NCI-H2029 (cell line): ENCODE measurements at places on chromosomes 12 and 14.

GRCh38 chr14:104333646-104334423 is 195.4 kb downstream of the KIF26A start:
- no peak for DNase-seq

- DNase-seq = no peak
Observed at GRCh38 chr14:77076113-77076631, 21.9 kb upstream of the CIPC start.

DNA sequence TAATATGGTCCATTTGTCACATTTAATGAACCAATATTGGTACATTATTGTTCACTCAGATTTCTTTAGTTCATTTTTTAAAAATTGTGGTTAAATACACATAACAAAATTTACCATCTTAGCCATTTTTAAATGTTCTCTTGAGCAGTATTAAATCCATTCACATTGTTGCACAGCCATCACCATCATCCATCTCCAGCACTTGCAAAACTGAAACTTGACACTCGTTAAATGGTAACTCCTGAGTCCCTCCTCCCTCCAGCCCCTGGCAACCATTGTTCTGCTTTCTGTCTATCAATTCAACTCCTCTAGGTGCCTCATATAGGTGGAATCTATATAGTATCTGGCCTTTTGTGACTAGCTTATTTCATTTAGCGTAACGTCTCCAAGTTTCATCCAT is 86.4 kb downstream of the ACACB start:
- no peak for DNase-seq

GRCh38 chr12:78802593-78802992 is 62.0 kb upstream of the SYT1 start:
- no peak for DNase-seq

DNA sequence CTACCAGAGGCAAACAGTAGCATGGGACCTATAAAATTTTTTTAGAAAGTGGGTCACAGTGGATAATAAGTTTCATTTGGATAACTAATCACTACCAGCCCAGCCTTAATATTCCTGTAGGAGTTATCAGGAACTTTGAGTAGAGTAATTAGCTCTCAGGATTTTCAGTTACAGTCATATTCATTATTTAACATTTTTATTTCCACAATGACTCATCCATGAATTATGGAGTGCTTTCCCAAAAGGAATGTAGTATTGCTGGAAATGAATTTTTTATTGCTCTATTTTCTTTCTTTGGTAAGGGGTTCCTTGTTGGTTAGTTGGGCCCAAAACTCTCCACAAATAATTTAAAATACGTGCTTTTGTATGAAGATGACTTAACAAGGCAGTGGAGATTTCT is 53.7 kb downstream of the ERC1 start:
- no peak for DNase-seq

- no peak for DNase-seq
Observed at GRCh38 chr12:64456119-64456518, 4.2 kb downstream of the TBK1 start.

DNA sequence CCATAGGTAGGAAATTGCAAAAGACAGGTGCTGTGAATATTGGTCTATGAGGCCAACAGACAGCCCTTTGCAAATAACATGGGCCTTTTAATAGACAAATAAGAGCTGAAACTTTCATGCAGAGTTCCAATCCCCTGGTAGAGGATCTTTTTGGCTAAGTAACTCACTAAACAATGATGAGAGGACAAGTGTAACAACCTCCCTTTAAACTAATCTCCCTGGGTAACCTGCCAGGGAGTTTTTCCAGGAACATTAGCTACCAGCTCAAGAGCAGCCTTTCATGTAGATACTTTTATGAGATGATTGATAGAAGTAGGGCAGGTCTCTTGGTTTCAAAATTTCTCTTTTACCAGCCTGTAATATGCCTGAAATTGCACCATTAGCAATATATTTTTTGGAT is 13.8 kb upstream of the CACNA1C start:
- DNase-seq = no peak

GRCh38 chr12:51118706-51119105 is 35.3 kb upstream of the CSRNP2 start:
- DNase-seq = no peak

DNA sequence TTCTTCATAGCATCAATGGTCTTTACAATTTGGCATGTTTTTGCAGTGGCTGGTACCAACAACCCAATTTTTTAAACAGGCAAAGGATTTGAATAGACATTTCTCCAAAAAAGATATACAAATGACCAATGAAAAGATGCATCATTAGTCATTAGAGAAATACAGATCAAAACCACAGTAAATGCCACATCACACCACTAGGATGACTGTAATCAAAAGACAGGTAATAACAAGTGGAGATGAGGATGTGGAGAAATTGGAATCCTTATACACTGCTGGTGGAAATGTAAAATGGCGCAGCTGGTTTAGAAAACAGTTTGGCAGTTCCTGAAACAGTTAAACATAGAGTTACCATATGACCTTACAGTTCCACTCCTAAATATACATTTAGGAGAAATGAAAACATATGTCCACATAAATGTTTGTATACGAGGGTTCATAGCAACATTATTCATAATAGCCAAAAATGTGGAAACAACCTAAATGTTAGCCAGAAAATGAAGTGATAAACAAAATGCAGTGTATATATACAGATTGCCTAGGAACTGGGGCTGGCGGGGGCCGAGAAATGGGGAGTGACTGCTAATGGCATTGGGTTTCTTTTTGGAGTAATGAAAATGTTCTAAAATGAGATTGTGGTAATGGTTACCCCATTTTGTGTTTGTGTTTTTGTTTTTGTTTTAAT is 55.2 kb downstream of the TGFB3 start:
- DNase-seq = no peak

DNA sequence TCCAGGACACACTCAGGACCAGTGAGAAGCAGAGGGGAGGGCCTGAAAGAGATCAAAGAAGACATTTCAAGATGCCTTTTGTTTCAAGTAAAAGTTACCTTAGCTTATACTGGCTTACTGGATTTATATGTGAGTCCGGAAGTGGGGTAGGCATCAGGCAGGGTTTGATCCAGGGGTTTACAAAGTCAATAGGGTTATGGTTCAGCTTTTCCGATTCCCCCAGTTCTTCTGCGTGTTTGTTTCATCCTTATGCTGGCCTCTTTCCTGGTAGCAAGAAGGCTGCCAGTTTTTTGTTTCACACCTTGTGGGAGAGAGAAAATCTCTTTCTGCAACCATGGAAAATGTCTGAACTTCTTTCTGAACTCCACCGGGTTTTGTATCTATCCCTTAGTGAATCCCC is 126.3 kb downstream of the ESRRB start:
- DNase-seq = no peak

GRCh38 chr12:46369095-46369473 is 3.5 kb downstream of the SLC38A2 start:
- DNase-seq = no peak

DNA sequence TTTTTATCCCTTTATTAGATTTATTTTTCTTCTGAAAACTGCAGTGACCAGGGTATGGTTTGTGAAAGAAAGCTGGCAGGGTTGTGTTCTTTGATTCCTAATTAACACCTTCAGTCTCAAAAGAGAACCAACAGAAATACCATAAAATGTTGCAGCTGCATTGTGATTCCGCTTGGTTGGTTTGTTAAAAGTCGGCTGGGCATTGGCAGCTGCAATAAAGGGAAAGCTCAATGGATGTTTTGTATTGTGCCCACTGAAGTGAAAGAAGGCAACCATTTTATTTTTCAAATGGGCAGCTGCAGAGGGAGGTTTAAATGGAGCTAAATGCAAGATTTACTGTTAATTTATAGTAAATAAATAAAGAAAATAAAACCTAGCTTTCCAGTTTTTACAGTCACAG is 16.7 kb downstream of the LGR5 start:
- peak; percentile 56 for DNase-seq

DNA sequence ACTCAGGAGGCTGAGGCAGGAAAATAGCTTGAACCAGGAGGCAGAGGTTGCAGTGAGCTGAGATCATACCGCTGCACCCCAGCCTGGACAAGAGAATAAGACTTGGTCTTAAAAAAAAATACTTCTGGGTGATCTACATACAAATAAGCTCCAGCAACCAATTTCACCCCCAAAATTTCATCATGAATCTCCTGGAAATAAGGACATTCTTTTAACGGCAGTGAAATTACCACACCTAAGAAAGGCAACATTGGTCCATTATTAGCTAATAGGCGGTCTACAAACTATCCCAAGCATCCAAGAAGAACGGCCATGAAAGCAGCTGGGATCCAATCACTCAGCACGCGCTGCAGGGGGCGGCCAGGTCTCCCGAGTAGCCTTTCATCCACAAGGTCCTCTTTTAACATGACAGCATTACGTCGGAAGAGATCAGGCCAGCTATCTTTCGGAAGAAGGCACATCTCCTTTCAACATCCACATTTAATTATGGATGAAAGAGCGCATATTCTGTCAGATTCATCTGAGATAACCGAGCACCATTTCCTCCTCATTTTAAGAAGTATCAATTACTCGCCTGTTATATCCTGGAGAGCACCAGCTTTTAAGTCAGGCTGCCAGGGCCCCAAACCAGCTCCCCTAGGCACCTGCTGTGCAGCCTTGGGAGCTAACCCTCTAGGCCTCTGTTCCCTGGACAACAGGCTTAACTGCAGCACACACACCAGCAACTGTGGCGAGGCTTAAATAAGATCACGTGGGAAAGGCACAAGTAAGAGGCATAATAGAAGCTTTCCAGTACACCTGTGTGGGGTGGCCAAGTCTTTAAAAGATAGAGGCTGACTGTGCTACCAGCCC is 4.2 kb downstream of the SLC15A4 start:
- DNase-seq = no peak

- no peak for DNase-seq
Observed at GRCh38 chr14:104119119-104119487, 19.3 kb upstream of the KIF26A start.

GRCh38 chr12:32901553-32901952 is 5.0 kb upstream of the PKP2 start:
- DNase-seq = no peak

DNA sequence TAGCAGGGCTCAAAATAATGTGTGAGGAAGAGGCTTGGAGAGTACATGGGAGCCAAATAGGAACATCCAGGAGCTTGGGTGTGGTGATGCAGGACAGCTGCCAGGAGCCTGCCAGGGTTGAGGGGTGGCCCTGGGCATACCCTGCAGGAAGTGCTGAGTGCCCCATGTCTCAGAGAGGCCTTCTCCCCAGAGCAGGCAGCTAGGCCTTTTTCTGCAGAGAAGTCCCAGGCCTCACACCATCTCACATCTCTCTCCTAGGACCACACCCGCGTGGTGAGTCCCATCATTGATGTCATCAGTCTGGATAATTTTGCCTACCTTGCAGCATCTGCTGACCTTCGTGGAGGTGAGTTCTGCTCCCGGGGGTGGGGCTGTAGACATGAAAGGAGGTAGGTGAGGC is 66.9 kb downstream of the ERH start:
- DNase-seq = no peak

DNA sequence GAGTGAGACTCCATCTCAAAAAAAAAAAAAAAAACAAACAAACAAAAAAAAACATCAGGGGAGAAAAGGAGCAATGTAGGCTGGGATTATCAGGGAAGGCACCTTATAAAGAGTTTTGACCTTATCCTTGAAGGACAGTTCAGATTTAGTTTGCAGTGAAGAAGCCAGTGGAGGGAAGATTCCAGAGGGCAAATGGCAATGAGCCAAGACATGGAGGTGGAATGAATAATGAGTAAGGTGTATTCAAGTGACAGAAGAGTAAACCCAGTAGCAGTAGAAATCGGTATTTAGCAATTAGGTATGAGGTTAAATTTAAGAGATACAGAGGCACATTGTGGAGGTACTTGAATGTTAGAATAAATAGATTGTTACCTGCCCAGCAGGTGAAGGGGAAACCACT is 2.2 kb upstream of the DUSP16 start:
- DNase-seq = no peak

GRCh38 chr14:69850086-69850735 is 29.0 kb upstream of the SMOC1 start:
- no peak for DNase-seq

- DNase-seq = no peak
Observed at GRCh38 chr14:45246691-45247090, 6.3 kb downstream of the MIS18BP1 start.

GRCh38 chr12:1810201-1810930 is 10.0 kb upstream of the LRTM2 start:
- no peak for DNase-seq

- no peak for DNase-seq
Observed at GRCh38 chr12:61546296-61546695, 713.9 kb upstream of the USP15 start.

- no peak for DNase-seq
Observed at GRCh38 chr12:11158885-11159444, 12.0 kb upstream of the SMIM10L1 start.

DNA sequence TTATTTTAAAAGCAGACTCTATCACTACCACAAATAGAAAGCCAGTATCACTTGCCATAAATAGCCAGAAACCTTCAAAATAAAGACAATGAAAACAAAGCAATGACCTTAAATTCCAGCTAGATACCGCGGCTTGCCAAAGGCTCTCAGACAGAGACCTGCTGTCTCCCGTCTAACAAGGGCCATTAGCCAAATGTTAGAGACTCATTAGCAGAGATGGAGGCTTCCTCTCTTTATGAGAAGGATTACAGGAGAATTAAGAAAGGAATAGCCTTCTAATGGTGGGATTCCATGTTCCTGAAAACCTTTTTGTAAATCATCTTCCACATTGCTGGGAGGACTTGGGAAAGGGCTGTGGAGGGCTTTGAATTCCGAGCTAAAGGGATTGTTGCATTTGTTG is 206.7 kb downstream of the AACS start:
- no peak for DNase-seq

DNA sequence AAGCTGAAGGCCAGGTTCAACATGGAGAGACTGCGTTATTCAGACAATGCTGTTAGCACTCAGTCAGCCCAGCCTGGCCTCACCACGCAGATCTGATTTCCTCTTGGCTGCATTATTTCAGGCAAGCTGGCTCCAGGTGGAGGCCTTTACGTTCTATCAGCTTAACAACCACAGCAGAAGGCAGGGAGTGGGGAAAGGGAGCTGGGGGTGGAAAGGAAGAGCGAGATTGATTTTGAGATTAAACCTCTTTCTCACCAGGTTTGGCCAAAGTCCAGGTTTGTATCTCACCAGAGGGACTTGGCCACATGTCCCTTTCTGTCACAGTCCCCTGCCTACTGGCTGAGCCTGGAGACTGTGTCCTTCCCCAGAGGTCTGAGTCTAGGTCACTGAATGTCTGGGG is 543.7 kb upstream of the TMEM132C start:
- peak; percentile 71 for DNase-seq

DNA sequence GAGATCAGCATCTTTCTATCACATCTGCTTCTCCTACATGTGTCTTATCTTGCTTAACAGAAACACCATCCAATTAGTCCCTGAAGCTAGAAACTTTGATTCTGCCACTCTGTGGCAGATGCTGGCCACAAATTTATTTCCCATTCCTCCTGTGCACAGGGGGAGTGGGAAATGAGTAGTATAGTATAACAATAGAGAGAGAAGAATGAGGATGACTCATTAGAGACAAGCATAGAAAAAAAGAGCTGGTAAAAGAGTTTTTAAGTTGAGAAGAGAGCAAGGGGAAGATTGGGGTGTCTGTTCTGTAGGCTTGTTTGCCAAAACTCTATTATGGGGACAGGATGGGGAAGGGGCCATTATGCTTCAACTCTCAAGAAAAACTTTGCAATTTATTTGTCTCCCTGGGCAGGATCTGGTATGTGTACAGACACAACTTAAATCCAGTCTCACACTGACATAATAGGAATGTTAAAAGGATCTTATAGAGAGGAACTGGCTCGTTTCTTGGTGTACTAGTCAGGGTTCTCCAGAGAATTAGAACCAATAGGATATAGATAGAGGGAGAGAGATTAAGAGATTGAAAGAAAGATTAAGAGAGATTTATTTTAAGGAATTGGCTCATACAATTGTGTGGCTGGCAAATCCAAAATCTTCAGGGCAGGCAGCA is 142.6 kb upstream of the CPSF6 start:
- DNase-seq = no peak

GRCh38 chr14:67710209-67710608 is 8.5 kb downstream of the RDH12 start:
- no peak for DNase-seq
